Posterior vena cava (tissue), 2 donors: ENCODE measurements at places on chromosomes 12 and 14. TPM values are rescaled to one million over a fixed set of nuclear protein-coding genes. Genes with fewer than 3 reads are reported as not detected.
A peak's percentile ranks its signal among the peaks of the same experiment; 100 is the strongest.

Gene CYP27B1
- total RNA-seq, result 0.57 TPM

DNA sequence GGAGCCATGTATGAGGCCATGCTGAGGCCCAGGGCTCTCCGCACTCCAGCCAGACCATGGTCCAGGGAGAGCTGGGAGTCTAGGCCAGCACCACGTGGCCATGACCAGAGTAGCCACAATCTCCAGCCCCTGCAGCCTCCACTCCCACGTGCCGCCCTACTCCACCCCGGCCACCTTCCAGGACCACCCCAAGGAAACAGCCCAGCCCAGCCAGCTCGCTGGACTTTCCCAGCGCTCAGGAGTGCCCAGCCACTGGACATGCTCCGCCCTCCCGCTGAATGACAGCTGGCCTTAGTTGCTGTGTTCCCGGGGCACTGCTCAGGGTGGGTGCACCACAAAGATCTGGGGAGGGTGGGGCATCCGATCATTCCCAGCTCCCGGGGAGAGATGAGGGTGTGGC is 2.1 kb upstream of the C14orf180 start:
- no peak for DNase-seq

- DNase-seq, result peak; percentile 43
Measured at GRCh38 chr12:131283191-131283861, 329.6 kb downstream of the ADGRD1 start.

GRCh38 chr14:89304972-89305703 is 111.9 kb downstream of the FOXN3 start:
- no peak for DNase-seq

- no peak for DNase-seq
Measured at GRCh38 chr12:107373238-107373809, 280.0 kb upstream of the CRY1 start.
